D721Med (cell line): ENCODE measurements at places on chromosomes 5 and 9.

DNA sequence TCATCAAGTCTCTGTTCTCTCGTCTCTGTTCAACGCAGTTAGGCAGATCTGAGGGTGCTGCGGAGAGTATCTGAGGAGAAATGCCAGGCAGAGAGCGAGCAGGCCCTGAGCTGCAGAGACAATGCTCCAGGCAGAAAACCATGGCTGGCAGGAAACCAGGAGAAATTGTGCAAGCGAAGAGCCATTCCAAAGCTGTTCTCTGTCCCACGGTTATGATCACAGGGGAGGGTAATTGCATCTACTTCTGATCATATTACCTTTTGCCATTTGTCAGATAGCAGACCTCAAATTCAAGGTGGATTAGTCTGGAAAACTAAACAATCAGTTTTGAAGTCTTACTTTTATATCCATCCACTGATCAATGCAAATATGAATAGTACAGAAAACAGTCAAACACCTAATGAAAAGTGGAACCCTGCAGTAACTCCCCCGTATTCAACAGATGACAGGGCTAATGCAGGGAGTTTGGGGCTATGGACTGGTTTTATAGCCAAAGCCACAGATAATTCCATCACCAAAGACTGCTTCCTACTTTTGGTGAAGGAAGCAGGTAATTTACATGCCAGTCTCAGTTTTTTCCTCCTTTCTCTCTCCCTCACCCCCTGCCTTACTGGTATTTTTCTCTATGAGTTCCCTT, 228.0 kb downstream of the DCP2 start:
- no peak for DNase-seq

- DNase-seq, result no peak
Measured at GRCh38 chr5:126677121-126677520, 76.4 kb downstream of the PHAX start.

- no peak for DNase-seq
Measured at GRCh38 chr9:109336409-109336808, 15.6 kb upstream of the EPB41L4B start.

DNA sequence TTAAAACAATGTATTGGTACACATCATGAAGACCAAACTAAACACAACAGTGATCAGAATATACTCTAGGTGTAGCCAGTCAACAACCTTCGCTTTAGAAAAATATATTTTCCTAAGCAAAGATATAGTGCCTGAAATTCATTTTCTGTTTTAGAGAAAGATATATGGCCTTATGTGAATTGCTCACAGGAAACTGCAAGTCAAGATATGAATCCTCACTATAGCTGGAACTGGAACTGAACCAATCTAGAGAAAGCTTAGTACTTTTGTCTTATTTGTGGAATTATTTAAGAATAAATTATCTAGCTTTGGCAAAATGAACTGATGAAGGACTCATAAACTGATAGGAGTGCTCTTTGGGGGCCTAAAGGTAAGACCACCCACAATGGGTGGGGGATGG, 27.3 kb downstream of the GZMK start:
- no peak for DNase-seq

DNA sequence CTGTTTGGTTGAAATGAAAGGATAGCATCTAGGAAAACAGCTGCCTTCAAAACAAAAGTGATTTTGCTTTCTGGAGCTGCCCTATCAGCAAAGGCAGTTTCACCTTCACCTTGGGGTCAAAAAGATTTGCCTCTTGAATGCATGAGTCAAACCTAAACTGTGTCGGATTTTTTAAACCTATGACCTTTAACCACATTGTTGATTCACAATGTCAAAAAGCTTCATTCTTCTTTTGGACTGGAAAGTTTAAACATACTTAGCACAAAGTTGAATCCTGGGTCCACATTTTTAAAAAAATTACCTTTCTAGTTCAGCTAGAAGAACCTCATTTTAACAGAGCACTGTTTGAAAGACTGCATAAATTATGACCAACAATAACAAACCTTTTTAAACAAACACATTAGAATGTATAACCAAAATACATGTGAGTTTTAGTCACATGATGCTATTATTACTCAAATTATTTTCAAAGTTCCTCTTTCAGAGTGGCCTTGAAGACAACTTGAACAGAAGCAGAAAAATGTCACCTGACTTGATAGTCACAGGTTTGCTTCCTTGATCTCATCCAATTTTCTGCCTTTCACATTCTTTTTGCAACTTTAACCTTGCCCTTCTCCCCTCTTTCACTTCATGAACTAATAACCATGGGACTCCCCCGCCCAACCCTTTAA, 109.7 kb upstream of the LHFPL2 start:
- no peak for DNase-seq

GRCh38 chr9:114250235-114250568, 72.7 kb upstream of the ORM1 start:
- DNase-seq, result no peak

GRCh38 chr9:98885575-98886295, 58.0 kb upstream of the COL15A1 start:
- no peak for DNase-seq

- DNase-seq, result no peak
Measured at GRCh38 chr5:173907284-173907683, 19.1 kb downstream of the CPEB4 start.

GRCh38 chr9:6639622-6640021, 5.9 kb downstream of the GLDC start:
- no peak for DNase-seq

- no peak for DNase-seq
Measured at GRCh38 chr9:85909390-85909789, 31.6 kb upstream of the NAA35 start.

DNA sequence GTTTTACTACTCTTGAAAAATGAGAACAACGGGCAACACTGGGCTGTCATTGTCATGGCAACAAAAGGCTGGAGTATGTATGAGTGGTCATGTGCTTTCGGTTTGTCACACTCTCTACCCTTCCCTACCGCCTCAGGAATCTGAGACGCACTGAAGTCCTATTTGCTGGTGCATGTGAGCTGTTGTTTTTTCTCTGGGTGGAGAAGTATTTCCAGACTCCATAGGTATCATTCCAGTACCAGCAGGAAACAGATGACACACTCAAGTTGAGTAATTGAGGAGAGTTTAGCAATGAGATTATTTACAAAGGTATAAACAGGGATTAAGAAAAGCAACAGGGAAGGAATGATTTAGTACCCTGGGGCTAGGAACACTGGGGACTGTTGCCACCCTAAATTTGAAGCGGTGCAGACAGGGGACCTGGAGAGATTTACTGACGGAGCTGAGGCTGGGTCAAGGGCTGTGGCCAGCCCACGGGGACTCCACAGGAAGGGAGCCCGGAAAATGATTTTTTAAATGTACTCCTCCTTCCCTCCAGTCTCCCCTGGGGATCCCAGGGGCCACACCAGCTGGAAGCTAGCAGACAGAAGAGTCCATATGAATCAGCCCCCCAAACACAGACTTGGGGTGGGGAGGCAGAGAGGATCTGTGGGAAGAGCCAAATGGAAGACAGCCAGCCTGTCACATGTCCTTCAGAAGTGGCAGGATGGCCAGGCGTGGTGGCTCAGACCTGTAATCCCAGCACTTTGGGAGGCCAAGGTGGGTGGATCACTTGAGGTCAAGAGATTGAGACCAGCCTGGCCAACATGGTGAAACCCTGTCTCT, 13.2 kb upstream of the ZBTB43 start:
- no peak for DNase-seq

DNA sequence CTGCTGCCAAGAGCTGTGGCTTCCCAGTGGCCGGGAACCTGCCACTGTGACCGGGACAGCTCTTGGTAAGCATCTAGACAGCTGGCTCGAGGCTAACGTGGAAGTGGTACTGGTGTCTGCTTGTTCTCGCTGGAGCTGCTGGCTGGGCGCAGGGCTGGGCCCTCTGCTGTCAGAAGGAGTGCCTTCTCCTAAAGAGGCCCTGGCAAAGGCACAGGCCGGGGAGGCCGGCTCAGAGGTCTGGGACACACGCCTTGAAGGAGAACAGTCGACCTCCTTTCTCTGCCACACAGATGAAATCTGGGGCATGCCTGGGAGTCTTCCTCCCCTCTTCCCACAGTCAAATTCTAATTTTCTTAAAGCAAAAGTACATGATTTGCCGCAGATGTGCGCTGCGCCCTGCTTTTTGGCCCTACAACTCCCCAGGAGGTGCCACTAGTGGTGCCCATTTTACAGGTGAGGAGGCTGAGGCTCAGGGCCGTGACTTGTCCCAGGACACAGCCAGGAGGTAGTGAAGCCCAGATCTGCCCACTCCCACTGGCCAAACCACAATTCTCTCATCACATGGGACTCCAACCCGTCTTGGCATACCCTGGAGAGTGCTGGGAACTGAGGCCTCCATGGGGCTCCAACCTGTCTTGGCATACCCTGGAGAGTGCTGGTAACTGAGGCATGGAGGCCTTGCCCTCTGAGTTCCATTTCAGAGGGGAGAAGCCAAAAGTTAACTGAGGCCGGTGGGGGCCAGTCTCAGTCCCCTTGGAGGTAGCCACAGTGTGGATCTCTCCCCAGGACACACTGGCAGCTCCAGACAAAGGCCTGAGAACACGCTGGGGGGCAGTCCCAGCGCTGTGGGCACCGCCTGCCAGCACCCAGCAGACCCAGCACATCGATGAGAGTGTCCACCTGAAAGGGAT, 12.0 kb upstream of the RXRA start:
- no peak for DNase-seq

GRCh38 chr5:38535248-38535750, 21.1 kb downstream of the LIFR start:
- no peak for DNase-seq

- DNase-seq, result no peak
Measured at GRCh38 chr5:157570531-157571200, 4.9 kb downstream of the ADAM19 start.

DNA sequence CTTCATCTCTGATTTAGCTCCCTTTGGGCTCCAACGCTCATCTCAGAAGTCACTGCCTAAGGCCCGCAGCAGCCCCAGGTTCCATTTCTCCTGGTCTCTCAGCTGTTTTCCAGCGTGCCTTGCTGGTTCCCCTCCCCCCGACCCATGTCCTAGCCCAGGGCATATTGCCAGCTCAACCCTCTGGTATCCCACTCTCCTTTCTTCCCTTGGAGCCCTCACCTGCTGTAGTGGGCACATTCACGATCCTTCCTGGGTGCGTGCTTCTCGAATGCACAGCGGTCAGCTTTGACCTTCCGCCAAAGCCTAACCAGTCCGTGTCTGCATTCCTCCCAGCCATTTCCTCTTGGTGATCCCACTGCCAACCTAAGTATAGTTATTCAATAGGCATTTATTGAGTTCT, 36.1 kb downstream of the CFAP90 start:
- DNase-seq, result no peak

DNA sequence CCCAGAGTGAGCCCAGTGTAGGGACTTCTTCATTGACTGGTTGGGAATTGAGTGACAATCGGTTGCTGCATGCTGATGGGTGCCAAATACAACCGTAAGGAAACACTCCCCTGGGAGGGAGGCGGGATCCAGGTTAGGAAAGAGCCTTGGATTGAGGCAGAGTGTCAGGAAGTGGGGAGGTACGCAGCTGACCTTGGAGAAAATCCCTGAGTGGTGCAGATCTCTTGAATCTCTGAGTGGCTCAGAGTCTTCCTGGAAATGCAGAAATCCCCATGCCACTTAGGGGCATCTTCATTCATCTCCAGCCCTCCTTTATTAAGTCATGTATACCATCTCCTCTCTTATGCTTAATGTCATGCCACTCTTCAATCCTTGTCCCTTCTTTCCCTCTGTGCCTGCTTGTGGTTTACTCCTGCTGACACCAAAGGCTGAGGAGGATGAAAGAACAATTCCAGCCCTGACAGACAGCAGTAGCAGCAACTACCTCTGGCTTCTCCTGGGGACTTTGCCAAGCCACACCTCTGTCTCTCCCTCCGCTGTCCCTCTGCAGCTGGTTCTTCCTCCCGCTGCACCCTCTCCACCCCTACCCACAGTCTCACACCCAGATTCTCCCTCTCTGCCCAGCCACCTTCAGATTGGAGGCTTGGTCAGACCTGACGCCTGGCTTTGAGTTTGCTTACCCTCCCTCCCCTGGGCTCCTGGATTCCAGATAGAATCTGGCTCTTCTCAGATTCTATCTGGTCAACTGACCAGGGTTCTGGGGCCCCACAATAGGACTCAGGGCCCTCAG, 14.1 kb upstream of the LCP2 start:
- no peak for DNase-seq

GRCh38 chr9:104779334-104779733, 15.4 kb downstream of the NIPSNAP3B start:
- DNase-seq, result no peak

GRCh38 chr9:120001536-120001935, 578.4 kb downstream of the CDK5RAP2 start:
- no peak for DNase-seq

DNA sequence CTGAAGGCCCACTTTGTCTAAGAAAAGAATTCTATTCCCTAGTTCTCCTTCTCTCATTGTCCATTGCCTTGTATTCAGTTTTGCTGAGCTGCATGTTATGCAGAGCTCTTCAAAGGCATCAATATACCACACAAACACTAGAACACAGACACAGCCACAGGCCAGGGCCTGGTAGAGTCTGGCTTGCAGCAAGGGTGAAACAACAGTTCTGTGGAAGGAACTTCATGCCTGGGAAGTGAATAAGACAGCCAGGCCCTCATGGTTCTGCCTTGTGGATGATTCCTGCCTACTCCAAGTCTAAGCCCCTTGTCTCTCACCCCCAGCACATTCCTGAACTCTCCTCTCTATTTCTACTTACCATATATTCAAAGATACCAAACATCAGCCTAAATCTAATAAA, 30.8 kb downstream of the KLHL3 start:
- no peak for DNase-seq

DNA sequence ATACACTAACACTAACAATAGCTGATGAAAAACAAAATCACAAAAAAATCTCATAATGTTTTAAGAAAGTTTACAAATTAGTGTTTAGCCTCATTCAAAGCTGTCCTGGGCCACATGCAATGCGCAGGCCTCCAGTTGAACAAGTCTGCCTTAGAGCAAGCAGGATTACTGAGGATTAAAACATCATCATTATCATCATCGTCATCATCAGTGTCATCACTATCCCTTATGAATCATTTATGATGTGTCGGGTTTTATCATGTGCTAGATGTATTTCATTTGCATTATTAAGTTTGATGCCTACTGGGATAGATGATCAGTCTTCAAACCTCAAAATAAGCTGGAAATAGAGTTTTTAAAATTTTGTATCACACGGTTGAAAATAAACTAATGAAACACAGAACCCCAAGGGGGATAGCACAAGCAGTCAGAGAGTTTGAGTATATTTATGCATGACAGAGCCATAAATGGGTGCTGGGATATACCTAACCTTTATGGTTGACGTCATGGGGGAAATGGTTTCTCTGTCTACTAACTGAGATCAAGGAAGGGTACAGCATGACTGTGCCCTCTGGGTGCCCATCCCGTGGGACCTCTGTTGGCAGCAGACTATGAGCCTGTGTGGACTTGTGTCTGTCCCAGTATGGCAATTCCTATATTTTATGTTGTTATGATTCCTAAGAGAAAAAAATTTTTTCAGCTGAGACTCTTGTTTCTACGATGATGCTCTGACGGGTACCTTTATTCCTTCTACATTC, 150.3 kb upstream of the ADRA1B start:
- DNase-seq, result no peak

- no peak for DNase-seq
Measured at GRCh38 chr9:133080161-133080560, 18.4 kb downstream of the CEL start.
